Activated naive CD4-positive, alpha-beta T cell treated with anti-CD3 and anti-CD28 coated beads, Interleukin-2, amount 50 U/mL, for 72 hours (primary cell): ENCODE measurements at places on chromosomes 3 and 15.

- DNase-seq, result no peak
Measured at GRCh38 chr15:69410248-69410874, 3.8 kb upstream of the KIF23 start.

- no peak for DNase-seq
Measured at GRCh38 chr3:132268956-132269355, 48.3 kb upstream of the ACP3 start.

- DNase-seq, result no peak
Measured at GRCh38 chr3:73766599-73767381, 142.0 kb upstream of the PDZRN3 start.

DNA sequence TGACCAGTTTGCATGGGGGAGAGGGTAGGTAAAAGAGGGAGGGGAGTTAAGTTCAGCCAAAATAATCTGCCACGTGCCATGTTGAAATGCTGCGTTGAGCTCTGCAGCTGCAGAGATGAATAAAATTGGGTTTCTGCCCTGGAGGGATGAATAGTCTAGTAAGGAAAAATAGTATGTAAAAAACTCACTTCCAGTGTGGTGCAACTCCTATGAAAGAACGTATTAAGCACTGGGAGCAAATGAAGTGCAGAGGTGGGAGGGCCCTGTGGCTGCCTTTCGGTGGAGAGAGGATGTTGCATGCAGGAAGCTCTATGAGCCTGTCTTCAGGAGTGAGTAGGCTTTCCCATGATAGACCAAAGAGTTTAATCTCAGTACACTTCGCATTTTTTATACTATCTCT lies 8.6 kb downstream of the CEP63 start:
- no peak for DNase-seq

- peak; percentile 7 for DNase-seq
Measured at GRCh38 chr15:42401544-42402454, 42.5 kb downstream of the CAPN3 start.
